Activated CD4-positive, alpha-beta T cell treated with anti-CD3 and anti-CD28 coated beads for 48 hours (primary cell): ENCODE measurements at places on chromosomes 16 and 17.

- DNase-seq, result no peak
These were observed 59.3 kb downstream of the SMPD3 start for GRCh38 chr16:68389006-68389405.

GRCh38 chr17:83124871-83125514, 45.6 kb downstream of the METRNL start:
- no peak for DNase-seq

- peak; percentile 30 for DNase-seq
These were observed 6.8 kb downstream of the RAB40B start for GRCh38 chr17:82691714-82692113.

GRCh38 chr17:82440991-82441627, 9.4 kb downstream of the CYBC1 start:
- DNase-seq, result no peak

DNA sequence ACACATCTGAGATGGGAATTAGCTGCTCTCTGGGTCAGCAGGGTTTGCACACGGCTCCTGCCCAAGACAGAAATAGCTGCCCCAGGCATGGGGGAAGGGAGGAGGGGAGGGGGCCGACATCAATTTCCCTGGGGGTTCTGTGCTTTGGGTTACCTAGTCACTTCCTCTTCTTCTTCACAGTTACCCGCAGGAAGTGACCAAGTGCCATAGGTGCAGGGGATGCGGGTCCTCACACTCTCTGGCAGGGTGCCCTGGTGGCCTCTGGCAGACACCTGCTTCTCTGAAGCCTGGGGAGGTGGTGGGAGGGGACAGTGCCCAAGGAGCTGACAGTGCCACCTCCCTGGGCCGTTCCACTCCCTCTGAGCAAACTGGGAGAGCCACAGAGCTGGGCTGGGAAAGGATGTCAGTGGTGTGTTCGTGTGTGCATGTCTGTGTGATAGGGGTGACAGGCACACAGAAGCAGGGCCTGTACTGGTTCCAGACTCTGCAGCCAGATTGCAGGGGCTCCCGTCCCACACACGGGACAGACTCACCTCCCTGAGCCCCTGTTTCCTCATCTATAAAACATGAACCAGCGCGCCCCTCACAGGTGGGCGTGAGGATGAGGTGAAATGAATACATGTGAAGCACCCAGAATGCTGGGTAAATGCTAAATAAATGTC, 18.2 kb downstream of the SCN4A start:
- DNase-seq, result peak; percentile 47

- no peak for DNase-seq
These were observed 2.3 kb upstream of the SAMD14 start for GRCh38 chr17:50132104-50132794.
